NCI-H526 treated with DMSO at 0.1 percent for 48 hours (cell line): ENCODE measurements at places on chromosomes 16 and 17.

- peak; percentile 84 for DNase-seq
Measured at GRCh38 chr17:17538417-17539391, 42.5 kb upstream of the RASD1 start.

DNA sequence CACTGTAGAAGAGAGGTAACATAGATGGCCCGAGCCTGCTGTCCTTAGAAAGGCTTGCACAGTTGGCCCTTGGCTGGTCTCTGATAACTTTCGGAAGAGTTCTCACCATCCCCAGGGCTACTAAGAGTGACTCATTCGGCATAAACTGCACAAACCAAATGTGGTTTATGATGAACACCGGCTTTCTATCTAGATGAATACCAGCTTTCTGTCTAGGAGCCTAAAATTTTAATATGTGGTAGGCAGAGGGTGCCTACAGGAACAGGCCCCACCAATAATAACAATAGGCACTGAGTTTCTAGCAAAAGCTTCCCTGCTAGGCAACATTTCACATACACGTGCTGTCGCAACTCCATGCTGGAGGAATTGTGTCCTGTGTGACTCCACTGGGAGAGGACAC lies 15.4 kb downstream of the CNOT1 start:
- DNase-seq, result no peak

- no peak for DNase-seq
Measured at GRCh38 chr17:77654296-77654695, 304.2 kb upstream of the TNRC6C start.

DNA sequence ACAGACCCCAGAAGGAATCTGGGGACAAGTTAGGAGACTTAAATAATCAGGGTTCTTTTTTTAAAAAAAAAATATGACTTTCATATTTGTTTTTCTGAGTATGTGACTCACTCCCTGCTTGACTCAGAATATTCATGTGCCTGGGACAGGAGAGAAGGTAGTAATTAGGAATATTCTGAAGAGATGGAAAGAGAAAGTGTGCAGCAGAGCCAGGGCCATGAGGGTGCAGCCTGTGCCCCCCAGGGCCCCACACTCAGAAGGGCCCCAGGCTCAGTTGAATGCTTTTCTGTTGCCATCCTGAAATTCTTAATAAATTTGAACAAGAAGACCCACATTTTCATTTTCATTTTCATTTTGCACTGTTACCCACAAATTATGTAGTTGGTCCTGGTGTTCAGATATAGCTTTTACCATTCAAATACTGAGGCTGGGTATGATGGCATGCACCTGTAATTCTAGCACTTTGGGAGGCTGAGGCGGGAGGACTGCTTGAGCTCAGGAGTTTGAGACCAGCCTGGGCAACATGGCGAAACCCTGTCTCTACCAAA lies 11.5 kb upstream of the LONP2 start:
- DNase-seq, result no peak

DNA sequence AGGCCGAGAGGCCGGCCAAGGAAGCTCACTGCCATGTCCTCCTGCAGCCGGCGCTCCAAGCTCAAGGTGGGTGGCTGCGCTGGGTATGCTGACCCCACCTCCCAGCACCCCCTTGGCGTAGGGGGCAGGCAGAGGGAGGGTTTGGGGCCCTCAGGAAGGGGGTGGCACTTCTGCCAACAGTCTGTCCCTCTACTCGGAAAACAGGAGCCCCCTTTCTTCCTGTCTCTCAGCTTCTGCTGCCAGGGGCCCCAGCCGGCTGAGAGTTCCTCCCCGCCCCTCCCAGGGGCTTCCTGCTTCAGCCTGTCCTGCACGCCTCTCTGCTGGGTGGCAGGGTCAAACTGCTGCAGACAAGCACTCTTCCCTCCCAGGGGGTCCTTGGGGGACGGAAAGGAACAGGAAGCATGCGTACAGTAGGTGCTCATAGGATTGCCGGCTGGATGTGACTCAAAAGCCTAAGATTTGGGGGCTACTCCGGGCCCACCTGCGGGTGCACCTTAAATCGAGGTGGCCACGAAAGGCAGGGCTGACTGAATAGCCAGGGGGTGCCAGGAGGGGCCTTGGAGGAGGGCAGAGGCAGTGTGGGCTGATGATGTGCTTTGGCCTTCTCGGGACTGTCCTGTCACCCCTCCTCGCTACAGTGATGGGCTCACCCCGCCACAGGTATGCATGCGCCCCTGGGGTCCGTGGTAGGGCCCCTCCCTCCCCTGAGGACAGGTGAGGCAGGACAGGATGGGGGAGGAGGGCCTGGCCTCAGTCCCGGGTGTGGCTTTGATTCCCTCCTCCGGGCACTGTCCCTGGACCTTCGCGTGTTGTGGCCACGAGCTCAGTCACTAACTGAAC lies 4.0 kb downstream of the CBX2 start:
- DNase-seq, result no peak

GRCh38 chr17:4833941-4834680 lies 971 bp downstream of the MINK1 start:
- DNase-seq, result no peak

GRCh38 chr16:55453909-55454308 lies 25.1 kb upstream of the MMP2 start:
- no peak for DNase-seq

GRCh38 chr17:58385359-58385899 lies 31.9 kb downstream of the RNF43 start:
- DNase-seq, result no peak

DNA sequence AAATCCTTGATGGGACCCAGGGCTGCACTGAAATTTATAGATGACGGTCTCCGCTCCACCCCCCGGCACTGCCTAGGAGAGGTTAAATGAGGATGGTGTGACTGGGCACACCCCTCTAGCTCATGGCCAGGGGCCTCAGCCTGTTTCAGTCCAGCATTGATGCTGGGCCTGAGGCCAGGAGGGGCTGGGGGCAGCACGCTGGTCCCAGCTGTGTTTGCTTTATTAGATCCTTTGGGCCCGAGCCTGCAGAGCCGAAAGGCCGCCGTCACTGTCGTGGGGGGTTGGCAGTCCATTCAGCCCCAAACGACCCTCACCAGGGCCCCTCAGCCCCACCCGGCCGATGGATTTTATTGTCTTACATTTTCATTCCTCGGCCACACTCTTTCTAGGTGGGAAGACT lies 10.8 kb upstream of the DOK4 start:
- no peak for DNase-seq

- DNase-seq, result no peak
Measured at GRCh38 chr16:80948886-80949493, 57.7 kb downstream of the CMC2 start.

DNA sequence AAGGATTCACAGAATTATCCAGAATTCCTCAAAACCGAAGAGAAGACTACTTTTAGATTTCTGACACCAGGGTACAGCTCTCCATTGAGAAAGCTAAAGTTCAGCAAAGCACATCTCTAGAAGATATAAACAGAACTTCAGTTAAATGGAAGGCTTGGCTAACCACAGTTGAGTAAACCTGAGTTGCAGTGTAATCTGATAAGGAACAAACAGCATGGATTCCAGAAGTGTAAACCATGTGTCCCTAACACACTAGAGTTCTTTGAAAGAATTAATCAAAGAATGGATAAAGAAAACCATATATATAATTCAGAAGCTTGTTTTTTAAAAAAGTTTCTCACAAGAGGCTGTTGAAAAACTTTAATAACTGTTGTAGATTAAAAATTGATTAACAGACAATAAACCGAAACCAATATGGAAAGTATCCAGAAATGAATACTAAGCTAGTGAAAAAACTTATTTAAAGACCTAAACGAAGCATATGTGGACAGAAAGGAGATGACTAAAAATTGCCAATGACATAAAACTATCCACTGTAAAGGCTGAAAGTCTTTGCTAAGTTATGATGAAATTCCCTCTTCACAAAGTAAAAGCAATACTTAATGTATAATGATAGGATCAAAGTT lies 4.3 kb downstream of the RNF43 start:
- DNase-seq, result peak; percentile 40
